MG63 (cell line): ENCODE measurements at places on chromosomes 3 and 15. TPM values are rescaled to one million over a fixed set of nuclear protein-coding genes. Genes with fewer than 3 reads are reported as not detected.

The SLC15A2 gene
- total RNA-seq: not detected in 2 replicates

The GUCA1C gene
- not detected in 2 replicates for total RNA-seq

The UBAP1L gene
- 0.43 and 1.0 TPM in 2 replicates for total RNA-seq

The HDC gene
- total RNA-seq: not detected in 2 replicates

The EFHB gene
- not detected in 2 replicates for total RNA-seq

The TF gene
- total RNA-seq: not detected in 2 replicates

The EPHB1 gene
- 0.10 TPM in 1 of 2 replicates, not detected in the other for total RNA-seq

- no peak for DNase-seq
Observed at GRCh38 chr15:70385711-70386110, 288.0 kb upstream of the TLE3 start.

DNA sequence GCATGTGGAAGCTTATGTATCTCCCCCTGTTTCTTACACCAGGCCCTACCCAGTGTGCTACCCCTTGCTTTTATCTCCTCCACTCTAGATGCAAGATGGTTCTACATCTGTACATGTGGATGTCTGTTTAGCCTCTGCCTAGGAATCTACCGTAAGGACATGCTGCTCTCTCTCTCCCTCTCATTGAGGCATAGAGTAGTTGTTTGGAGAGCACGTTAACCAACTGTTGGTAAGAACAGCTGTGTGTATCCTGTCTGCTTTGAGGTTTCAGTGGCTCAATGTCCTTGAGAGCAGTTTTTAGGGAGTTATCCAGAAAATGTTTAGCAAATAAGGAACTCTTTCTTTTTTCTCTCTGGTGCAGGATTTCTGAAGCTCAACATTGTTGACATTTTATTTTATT, 152.8 kb downstream of the DNAJB8 start:
- no peak for DNase-seq

- no peak for DNase-seq
Observed at GRCh38 chr3:46454209-46454595, 10.5 kb downstream of the LTF start.

DNA sequence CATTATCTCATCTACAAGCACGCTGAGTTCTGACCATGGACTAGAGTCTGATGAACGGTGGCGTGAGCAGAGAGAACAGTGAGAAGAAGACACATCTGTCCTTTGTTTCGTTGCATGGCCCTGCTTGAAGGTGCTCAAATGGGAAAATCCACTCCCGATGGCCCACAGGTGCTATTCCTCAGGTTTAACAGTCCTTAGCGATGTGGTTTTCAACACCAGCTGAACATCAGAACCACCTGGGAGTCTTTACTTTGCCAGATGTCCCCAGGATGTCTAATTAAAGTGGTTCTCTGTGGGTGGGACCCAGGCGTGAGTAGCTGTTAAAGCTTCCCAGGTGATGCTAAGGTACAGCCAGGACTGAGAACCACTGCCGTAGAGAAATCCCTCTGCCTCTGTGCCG, 13.0 kb downstream of the ADAMTS17 start:
- no peak for DNase-seq

- DNase-seq: no peak
Observed at GRCh38 chr3:12768579-12769527, 9.8 kb upstream of the TMEM40 start.

DNA sequence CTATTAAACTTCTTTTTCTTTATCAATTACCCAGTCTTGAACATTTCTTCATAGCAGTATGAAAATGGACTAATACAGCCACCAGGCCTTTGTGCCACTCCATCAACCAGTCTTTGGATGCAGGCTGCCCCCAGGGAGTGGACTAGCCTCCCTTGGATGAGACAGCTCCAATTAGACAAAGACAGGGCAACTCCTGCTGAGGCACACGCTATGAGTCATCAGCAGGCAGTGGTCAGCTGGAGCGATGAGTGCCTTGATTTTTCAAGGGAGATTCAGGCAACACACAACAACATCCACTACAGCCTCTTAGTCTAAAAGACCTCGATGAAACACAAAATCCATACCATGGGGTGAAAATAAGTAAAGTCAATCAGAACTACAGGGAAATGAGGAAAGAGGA, 160.1 kb downstream of the ARRDC4 start:
- peak; percentile 55 for DNase-seq

DNA sequence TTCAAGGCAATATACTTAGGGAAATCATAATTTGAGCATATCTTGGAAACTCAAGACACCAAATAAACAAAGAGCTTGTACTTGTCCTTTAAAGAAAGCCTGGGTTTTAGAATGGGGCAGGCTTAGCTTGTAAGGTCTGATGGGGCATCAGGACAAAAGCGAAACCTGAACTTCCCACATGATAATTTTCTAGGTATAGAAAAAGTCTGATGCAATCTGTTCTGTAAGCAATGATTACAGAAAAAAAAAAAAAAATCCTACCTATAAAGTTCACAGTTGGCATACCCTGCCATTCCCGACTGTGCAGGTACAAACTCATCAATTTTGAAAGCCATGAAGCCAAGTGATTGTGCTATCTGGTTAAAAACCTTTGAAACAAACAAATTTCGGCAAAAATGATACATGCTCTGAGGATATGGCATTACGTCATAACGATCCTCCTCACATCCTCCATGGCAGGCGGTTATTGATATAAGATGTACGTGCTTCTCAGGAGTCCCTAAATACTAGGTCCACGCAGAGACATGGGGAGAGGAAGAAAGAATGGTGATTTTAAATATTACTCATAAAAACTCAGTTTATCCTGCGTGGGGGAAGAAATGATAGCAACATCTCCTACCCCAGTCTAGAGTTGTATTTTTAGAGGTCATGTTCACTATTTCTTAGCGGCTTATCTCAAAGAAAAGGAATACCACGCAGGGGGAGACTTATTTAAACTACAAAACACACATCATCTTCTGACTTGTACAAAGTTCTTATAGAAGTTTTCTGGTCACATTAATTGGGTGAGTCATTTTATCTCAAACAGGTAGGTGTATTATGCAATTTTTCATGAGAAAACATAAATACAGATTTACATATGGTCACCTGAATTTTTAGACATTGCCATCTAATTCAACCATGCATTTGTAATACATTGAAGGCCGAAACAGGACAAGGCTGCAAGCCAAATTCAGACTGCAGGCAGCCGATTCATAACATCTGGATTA, 27.0 kb downstream of the MB21D2 start:
- DNase-seq: no peak

DNA sequence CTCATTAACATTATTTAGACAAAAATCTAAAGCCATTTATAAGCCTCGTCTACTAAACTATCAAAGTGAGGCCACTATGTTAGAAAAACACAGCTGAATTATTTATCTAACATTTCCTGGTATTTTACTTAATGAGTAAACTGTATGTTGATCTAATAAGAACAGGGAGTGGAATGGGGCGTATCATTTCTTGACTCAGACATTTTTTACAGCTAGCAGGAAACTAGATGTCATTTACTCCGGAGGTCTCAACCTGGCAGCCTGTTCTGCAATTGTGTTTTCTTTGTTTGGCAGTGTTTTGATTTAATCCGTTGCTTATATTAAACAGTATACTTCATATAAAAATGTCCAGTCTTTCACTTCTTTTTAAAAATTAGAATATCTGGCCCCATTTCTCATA, 79.1 kb upstream of the ABI3BP start:
- no peak for DNase-seq

GRCh38 chr3:37726525-37727290, 135.0 kb upstream of the CTDSPL start:
- peak; percentile 2 for DNase-seq

DNA sequence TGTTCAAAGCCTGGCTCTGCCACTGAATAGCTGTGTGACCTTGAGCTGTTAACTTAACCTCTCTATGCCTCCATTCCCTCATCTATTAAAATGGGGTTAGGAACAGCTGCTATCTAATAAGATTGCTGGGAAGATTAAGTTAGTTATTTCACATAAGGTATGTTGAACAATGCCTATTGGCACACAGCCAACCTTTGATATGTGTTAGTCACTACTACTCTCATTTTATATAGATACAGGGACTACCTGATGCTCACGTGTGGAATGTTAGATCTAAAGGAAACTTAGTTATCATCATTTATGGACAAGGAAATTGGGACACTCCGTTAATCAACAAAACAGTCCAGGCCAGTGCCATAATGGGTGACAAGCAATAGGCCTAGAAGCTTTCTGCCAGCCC, 332.4 kb upstream of the PPP2R3A start:
- DNase-seq: no peak

DNA sequence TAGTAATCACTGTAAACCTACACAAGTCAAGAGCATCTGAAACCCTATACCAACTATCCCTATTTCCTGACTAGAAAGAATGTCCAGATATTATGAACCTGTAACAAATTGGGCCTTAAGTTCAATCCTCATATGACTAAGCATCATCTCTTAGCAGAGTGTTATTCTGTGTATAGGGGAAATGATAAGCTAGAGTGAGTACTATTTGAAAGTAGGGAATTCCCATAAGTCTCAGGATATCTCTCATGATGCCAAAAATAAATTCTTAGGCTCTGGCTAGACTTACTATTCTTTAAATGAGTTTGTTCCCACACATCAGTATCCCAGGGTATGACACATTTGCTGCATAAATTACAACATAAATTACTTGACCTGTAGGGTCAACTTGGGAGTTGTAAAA, 15.3 kb downstream of the MRPL47 start:
- DNase-seq: no peak

DNA sequence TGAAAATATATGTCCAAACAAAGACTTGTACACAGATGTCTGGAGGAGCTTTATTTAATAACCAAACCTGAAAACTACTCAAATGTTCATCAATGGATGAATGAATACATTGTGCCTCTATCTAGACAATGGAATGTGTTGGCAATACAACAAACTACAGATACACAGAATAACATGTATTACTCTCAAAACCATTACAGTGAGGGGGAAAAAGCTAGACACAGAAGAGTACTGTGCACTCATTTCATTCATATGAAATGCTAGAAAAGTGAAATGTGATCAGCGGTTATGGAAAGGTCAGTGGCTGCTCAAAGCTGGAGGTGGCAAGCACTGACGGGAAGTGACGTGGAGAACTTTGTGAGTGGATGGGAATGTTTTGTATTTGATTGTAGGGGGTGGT, 13.2 kb downstream of the STOML1 start:
- DNase-seq: no peak

DNA sequence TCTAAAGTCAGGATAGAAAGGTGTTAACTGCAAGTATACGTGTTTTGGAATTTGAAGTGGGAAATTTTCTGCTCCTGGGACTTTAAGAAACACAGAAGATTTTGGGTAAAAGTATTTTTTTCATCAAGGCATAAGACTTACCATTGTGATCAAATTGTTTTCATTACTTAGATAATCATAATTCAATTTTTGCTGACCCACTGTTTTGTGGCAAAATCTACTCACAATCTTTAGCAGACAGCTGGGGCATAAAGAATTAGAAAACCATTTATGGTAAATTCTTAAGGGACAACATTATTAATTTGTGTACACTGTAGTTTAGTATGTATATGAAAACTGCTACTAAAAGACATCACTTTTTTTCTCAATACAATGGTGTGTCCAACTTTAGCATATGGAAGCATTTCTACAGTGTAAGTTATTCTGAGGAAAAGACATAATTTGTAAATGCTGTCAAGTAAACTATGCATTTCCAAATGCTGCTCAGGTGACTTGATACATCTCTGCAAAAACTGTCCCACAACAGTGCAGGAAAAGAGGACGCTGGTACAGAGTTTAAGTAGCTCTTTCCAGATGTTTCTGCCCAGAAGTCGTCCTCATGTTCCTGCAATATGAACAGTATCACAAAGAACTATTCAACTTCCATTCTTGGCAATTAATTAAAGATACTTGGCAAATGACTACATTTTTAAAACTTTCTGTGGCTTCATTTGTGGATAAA, 52.3 kb downstream of the THSD4 start:
- no peak for DNase-seq

- no peak for DNase-seq
Observed at GRCh38 chr15:41996376-41996775, 24.0 kb upstream of the EHD4 start.

GRCh38 chr3:157275832-157276231, 115.9 kb upstream of the CCNL1 start:
- DNase-seq: no peak

- no peak for DNase-seq
Observed at GRCh38 chr3:66179793-66180192, 41.0 kb upstream of the SLC25A26 start.

DNA sequence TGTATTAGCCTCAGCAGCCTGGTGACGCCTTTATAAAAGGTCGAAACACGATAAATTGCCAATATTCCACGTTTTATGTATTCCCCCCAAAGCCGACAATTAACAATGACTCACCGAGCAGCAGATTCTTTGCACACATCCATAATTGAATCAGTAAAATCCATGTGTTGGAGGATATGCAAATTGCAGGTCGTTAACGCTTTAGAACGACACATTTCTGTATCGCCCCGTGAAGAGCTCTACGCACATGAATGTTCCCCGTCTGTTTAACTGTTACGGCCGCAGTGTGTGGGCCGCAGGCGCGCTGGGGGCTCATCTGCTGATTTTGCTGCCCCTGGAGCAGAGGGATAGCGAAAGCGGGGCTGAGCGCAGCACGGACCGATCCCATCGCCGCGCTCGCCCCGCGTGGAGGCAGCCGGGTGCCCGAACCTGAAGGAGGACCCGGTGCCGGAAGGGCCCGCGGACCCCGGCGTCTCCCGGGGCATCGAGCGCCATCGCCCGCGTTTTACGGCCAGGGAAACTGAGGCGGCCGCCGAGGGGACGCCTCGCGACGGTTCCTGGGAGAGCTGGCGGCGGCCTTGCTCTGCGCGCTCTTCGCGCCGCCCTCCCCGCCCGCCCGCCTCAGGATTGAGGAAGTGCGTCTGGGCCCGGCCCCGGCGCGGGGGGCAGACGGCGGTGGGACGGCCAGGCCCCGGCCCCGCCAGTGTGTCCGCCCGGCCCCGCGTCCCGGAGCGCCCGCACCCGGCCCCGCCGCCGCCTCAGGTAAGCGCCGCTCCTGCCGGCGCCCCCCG, at the start of gene LRRK1:
Gene LRRK1, plus strand, starts transcription at position 668 of the 791 bp plus-strand sequence. CDS start 5,276 bp downstream, outside the sequence.
- peak; percentile 74 for DNase-seq

DNA sequence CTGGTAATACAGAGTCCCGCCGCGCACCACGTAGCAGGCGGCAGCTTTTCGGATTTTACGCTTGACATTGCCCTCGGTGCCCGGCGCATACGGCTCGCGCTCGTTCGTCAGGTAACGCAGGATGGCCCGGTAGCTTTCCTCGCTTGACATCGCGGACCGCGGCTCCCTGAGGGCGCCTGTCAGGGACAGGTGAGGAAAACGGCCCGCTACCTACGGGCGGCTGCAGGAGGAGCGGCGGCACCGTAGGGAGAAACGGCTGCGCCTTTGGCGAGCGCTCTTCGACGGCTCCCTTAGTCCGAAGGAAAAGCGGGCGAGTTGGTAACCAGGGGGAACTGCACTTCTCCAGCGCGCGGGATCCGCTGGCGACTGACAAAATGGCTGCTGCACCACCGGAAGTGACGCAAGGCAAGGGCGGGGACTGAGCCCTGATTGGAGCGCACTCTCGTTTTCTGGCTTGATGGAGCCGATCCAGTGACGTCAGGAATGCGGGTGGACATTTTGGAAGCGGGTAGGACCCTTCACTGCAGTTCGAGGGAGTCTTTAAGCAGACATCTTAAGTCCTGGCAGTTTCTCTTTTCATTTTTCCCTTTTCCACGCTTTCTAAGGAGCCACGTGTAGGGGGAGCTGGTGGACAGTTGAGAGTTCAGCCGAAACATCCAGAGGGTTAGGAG, at the start of gene ZBTB11:
Gene ZBTB11, minus strand, starts transcription at position 368 of the 671 bp plus-strand sequence. Its CDS starts 218 bp downstream, at position 150.
- peak; percentile 100 for DNase-seq
